ENCODE measurements at places on chromosomes 3 and 15. TPM values are rescaled to one million over a fixed set of nuclear protein-coding genes. Genes with fewer than 3 reads are reported as not detected.

DNA sequence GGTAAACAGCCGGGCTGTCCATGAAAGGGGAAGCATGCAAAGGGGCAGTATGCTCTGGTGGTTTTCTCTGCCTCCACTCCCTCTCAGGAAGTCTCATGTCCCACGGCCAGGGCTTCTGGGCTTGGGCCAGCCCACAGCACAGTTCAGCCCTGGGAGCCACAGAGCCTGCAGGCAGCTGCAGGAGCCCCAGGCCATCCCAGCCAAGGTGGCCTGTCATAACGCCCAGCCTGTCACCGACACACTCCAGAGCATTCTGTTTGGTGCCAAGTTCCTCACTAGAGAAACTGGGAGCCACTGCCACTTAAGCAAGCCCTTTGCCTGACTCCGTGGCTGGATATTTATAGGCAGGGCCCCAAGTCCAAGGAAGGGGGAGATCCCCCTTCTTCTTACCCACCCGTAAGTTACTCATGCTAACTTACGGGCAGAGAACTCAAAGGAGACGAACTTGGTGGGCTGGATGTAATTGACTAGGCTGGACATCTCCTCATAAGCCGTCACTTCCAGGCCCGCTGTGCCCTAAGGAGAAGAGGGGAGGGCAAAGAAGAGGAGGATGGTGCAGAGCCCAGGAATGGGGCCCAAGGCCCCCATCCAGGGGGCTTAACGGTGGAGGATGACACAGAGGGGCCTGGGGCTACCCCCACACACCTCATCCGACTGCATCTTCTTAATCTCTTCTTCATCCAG lies 11.7 kb downstream of the PLCB2 start:
- no peak for DNase-seq

GRCh38 chr3:94070341-94070911 lies 7.6 kb downstream of the NSUN3 start:
- DNase-seq, result no peak

DNA sequence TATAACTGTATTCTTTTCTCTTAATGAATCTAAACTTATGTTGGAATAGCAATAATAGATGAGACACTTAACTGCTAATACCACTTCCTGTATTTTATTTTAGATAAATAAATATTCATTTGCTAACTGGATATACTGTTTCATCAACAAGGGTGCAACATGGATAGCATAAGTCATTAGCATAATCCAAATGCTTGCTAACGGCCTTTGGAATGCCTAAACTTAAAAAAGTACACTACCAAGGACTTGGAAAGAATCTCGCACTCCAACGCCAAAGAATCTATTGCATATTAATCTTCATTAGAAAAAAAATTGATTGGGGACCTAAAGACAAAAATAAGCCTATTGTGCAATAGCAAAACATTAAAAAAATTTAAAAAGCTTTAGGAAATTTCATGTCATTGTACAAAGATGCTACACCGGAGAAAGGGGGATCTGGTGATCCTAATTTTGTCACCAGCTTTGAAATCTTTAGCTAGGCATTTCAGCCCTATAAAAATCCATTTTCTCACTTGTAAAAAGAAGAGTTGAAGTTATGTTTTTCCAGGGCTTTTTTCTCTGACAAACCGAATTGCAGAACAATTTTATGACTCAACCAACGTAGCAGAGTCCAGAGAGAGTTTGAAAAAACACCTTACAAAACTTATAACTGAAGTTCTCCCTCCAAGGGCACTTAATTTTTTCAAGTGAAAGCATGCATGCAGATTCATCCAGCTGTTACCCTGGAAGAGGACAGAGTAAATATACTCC lies 4.1 kb downstream of the VGLL3 start:
- DNase-seq, result no peak

- no peak for DNase-seq
Observed at GRCh38 chr15:44125879-44126278, 69.2 kb downstream of the FRMD5 start.

DNA sequence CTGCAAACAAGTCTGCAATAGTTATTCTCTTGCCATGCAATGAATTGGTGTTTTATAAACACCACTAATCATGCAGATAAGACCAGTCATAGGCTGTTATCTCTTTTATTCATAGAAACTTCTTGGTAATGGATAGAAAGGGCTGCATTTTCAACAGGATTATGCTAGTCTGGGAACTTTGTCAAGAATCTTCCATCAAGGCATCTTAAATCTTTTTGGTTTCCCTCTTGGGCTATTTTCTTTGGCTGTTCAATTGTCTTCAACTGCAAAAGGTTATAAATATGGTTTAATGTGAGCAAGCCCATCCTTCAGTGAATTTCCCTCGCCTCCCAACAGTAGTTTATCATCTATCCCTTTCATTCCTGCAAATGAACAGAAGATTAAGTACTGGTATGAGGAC lies 59.0 kb upstream of the MINAR1 start:
- no peak for DNase-seq

DNA sequence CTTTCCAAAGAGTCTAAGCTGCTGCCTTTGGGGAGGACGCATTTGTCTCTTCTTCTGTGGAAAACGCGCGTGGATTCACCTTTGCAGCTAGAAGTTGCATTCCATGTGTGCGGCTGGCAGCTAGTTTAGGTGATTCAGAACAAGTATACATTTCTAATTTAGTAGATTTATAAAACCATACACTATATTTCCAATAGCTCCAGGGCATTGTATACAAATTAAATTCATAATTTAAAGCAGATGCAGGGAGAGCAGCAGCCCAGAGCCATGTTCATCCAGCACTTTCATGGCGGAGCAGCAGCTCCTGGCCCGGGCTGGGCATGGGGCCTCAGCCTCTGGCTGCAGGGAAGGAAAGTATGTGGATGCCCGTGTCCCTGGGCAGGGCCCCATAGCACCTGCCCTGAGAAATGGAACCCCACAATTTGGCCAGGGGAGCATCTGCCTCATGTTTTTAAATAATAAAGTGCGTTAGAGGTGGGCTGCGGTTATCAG lies 42.8 kb upstream of the SEC22A start:
- peak; percentile 71 for DNase-seq

TLR9 gene
- polyA plus RNA-seq, result not detected

DNA sequence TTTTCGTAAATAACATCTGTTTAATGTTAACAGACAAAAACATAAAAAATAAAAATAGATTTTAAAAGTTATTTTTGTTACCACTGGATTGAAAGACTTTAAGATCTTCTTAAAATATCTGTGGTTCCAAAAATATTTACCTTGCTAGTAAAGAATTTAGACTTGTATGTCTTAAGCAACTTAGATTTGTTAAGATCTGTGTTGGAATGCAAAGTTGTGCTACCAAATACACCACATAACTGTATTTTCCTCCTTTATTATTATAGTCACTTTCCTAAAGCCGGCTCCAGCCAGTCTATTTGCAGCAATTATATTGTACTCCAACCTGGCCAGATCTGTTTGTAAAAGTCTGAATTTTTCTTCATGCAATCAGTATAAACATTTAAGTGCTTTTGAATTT lies 63.7 kb downstream of the SPRED1 start:
- DNase-seq, result no peak

- no peak for DNase-seq
Observed at GRCh38 chr15:95300958-95301357, 1029.5 kb upstream of the NR2F2 start.

CLDN16 gene
- 0.02 TPM for polyA plus RNA-seq

CCRL2 gene
- not detected for polyA plus RNA-seq

DNA sequence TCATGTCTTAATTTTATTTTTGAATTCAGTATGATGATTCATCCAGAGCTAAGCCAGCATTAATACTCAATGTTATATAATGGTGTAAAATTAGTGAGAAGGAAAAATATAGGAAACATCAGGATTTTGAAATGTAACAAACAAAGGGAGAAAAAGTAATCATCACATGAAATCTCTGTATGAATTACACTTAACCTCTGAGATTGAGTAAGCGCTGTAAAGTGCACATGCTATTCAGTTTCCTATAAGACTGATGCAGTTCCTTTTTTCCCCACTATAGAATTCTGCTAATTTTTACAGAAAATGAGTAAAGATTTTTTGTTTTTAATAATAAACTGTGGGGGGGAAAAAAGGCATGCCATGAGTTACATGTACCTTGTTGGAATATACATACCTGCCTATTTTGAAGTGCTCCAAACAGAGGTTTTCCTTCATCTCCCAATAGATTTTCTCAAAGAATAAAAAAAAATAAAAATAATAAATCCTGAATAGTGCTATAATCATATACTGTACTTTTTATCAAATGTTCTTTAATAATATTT lies 64.0 kb upstream of the TTBK2 start:
- peak; percentile 16 for DNase-seq

GRCh38 chr3:184067573-184068055 lies 14.8 kb downstream of the HTR3C start:
- no peak for DNase-seq

DUOX1 gene
- not detected for polyA plus RNA-seq

DNA sequence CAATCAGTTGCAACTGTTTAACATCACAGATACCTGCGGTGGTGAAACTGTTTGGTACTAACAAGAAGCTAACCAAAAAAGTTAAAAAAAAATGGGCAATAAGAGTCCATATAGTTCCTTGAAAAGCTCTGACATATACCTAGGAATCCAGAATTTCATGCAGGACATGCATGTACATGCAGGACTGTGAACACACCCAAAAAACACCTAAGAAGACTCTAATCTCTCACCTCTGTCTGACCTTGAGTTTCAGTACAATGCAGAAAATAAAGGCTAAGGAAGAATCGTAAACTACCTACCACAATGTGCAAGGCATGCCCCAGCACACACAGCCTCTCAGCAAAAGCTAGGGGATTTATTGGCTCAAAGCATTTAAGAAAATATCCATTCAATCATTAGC lies 110.7 kb upstream of the GOLGA8J start:
- DNase-seq, result no peak

DNA sequence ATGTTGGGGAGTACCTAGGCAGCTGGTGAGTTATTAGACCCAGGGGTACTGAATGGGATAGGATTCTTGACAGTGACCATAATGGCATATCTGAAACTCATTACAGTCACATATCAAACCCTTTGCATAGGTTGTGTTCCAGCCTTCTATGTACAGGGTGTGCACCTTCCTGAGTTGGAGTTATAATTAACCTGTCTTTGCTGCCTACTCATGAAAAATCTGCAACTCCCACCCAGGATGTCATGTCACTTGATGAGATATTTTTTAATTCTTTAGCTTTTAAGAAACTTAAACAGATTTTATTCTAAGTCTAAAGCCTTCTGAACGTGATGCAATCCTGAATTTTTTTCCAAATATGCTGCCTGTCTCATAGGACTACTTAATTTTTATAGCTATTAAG lies 21.1 kb upstream of the ADGRG7 start:
- no peak for DNase-seq

GRCh38 chr15:50996641-50997040 lies 88.2 kb downstream of the AP4E1 start:
- no peak for DNase-seq

- no peak for DNase-seq
Observed at GRCh38 chr15:44598066-44598465, 61.1 kb downstream of the EIF3J start.

GRCh38 chr3:141306922-141307321 lies 61.4 kb upstream of the ZBTB38 start:
- no peak for DNase-seq

- peak; percentile 98 for DNase-seq
Observed at GRCh38 chr15:89654847-89655805, at the start of gene KIF7. Gene KIF7 (minus strand): TSS chr15:89655467. CDS start chr15:89652930, 2,537 bp downstream.

EPB42 gene
- polyA plus RNA-seq, result not detected

- no peak for DNase-seq
Observed at GRCh38 chr3:17349093-17349492, 393.3 kb downstream of the TBC1D5 start.

DNA sequence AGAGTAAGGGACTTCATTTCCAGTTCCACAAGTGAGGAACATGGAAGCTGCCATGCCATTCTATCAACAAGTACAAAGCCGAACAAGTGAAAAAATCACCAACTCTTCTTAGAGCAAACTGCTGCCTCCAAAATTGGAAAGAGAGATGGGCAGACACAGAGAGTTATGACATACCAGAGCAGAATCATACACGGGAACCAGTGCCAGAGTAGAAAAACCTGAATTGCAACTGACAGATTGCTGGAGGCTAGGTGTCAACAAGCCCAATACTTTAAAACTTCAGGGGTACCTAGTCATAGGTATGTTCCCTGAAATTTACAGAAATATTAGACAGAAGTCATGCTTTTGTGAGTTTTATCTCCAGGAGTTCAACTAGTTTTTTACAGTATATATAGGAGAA lies 62.0 kb downstream of the TTBK2 start:
- no peak for DNase-seq

SAMMSON gene
- not detected for polyA plus RNA-seq

GRCh38 chr3:146517684-146518435 lies 26.5 kb downstream of the PLSCR1 start:
- no peak for DNase-seq

All from SK-N-SH (cell line).